GF-D8 (cell line): ENCODE measurements at places on chromosomes 12 and 14.

GRCh38 chr14:68355415-68355814, 437.5 kb downstream of the ZFP36L1 start:
- DNase-seq, result no peak

DNA sequence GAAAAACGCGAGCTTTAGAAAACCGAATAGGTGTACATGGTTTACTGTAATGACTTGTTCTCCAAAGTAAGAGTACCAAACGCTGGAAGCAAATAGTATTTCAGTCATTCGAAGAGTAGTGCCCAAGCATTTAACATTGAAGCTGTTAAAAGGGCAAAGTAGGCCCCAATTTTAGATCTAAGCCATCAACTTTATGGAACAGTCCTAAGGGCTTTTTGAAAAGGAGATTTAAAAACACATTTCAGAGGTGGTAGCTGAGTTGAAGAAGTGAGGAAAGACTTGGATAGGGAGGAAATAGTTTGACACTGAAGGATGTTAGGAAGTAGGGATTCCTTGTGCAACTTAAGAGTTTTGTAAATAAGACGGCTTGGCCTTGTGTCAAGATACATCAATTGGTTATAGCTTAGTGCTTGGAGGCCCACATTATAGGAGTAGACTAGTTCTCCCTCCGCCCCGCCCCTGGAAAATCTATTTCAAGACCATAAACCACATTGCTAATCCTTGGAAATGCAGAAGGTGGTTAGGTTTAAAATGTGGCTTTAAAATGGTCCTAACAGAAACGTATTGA, 783 bp upstream of the TUBA1B start:
- DNase-seq, result peak; percentile 46

GRCh38 chr14:68682166-68683103, 110.4 kb downstream of the ZFP36L1 start:
- DNase-seq, result peak; percentile 73

DNA sequence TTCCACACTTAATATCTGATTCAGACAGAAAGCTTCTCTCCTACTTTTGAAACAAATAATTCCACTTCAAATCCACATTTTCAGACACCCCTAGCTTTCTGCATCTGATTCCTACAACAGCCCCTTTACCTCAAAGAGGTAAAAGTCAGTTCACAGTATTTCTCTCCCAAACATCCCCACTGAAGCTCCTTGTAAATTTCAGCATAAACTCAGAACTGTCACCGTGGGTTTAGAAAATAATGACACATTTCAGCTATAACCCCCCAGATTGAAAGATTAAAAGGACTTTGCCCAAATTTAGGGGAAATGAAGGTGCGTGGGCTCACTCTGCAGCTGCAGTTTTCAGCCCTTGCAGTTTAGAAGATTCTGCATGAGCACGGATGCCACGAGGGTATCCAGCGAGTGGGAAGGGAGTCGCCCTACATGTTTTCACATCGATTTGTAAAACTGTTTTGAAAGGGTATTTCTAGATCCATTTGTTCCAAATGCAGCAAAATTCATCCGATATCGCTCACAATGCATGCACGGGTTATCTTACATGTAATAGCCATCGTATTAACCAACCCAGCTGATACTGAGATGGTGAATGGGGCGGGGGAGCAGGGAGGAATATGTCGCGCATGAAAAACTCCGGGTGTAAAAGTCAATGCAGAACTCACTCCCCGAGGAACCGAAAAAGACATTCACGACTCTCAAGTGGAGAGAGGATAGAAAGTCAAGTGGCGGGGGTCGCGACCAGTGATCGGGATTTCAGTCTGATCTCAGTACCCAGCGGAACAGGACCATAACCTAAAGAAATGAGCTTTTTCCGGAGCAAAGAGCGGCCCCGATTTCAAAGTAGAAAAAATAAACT, 5.0 kb upstream of the CCND2 start:
- no peak for DNase-seq

DNA sequence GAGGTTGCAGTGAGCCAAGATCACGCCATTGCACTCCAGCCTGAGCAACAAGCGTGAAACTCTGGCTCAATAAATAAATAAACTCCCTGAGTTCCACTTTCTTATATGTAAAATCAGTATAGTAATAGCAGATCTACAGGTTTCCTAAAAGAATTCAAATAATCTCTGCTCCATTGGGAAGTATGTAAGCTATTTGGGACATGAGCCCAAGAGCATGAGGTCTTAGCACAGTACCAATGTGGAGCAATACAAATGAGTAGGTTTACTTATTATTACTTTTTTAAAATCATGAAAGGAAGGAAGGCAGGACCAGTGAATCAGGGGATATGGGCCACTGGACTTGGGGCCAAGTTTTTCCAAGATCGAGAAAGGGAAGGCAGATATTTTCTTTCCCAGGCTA, 216.9 kb upstream of the DIO2 start:
- no peak for DNase-seq

DNA sequence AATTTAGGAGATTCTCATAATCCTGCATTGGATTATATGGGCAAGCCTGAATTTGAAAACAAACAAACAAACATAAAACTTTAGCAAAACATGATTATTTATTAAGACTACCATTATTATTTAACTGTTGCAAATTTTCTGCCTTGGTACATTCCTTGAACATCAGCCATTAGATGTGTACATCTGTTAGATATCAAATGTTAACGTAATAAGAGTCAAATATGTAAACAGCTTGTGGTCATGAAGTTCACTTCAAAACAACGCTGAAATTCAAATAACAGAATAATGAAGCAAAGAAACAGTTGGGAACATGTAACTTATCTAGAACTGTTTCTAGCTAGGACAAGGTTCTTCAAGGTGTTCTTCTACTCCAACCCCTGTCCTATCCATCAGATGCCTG, 14.3 kb upstream of the TMX1 start:
- DNase-seq, result no peak

GRCh38 chr14:51395361-51395849, 155.4 kb downstream of the TMX1 start:
- no peak for DNase-seq
